Skeletal muscle cell (primary cell): ENCODE measurements at places on chromosomes 7 and 10.

GRCh38 chr7:100694098-100694745 is at the start of gene GIGYF1:
Gene GIGYF1, minus strand, starts transcription at chr7:100694250. Its CDS starts 6,012 bp downstream, at chr7:100688238.
- DNase-seq, result no peak

DNA sequence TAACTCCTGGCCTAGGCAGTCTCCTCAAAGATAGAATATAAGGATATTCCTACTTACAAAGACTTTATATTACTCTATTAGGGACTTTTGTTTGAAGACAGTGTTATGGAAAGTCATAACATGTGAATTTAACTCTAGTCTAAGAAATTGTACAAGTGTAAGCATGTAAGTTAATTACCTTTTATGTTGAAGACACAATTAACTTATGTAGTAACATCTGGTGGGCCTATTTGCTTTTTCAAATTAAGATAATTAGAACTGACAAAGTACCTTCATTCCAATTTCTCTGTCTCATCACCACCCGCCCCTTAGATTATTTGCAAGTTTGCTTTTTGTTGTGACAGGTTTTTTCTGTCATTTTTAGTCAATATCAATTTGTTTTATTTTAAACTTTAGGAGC is 126.0 kb upstream of the THSD7A start:
- no peak for DNase-seq

DNA sequence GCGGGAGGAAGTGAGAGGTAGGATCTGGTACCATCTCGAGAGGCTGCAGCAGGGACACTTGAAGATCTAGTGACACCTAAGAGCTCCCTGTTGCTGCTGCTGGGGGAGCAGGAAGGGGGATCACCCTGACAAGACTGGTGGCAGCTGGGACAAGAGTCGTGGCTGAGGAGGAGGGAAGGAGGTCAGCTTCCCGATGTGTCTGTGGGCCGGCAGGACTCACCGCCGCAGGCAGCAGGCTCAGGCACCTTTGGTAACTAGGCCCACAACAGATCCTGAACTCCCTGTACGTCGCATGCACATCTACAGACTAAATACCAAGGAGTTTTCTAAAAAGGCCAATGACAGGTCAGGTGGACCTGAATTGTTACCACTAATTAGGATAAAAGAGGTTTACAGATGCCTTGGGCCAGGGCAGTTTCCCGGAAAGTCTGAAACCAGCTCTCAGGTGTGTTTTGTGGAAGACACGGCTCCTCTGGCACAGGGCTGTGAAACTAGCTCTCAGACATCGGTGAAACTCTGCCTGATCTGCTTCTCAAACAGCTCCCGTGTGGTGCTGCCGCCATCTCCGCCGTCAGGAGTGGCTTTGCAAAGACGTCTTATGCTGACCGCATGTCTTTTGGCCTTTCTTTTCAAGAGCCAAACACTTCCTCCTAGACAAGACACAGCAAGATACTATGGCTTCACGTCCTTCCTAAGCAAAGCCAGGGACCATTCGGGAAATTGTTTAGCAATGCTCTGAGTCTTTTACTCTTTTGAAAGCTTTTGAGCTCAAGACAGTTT is 609.7 kb downstream of the PTPRN2 start:
- DNase-seq, result no peak

GRCh38 chr7:131653418-131654248 is 97.2 kb upstream of the PODXL start:
- DNase-seq, result no peak
